Right lung (tissue), 10 donors: ENCODE measurements at places on chromosomes 12 and 14. TPM values are rescaled to one million over a fixed set of nuclear protein-coding genes. Genes with fewer than 3 reads are reported as not detected.

DNA sequence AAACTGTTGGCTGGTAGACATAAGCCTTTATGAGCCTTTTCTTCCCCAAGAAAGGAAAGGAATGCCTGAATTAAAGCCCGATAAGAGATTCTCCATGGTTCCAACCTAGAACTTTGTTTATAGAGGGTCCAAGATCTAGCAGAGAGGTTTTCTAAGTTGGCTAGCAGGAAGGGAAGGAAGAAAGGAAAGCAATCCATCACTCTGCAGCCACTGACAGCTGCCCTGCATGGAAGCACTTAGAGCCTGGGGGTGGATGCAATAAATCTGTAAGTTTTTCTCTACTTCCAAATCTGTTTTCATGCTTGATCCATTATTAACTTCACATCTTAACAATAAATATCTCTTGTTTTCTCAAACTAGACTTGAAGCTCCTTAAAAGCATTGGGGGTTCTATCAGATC lies 224.4 kb downstream of the KSR2 start:
- DNase-seq = no peak

GRCh38 chr14:55123852-55124639 lies 5.0 kb upstream of the LGALS3 start:
- DNase-seq = no peak

DNA sequence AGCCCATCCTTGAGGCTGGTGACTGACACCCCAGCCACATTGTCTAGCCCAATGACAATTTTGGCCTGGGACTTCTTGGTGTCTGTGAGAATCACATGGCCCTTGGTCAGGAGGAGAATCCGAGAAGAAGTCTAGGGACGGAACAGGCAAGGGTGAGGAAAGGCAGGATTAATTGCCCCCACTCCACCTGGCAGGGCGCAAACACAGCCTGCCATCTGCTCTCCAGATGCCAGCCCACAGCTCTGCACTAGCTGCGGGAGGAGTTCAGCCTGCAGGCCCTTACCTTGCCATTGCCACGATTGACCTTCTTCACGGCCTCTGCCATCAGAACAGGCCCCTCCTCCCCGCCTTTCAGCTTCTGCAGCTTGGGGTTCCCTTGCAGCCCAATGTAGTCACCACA lies 13.1 kb upstream of the TAC3 start:
- no peak for DNase-seq

Gene BDKRB2
- 1.1 TPM for polyA plus RNA-seq

Gene CCDC177
- not detected for polyA plus RNA-seq

Gene IRAK4
- polyA plus RNA-seq = 16.3 TPM
